ENCODE measurements at places on chromosomes 7 and 10.

GRCh38 chr10:22704942-22705341 lies 9.4 kb downstream of the PIP4K2A start:
- DNase-seq = no peak
- no peaks in the 10 kb centered on the region for H3K27me3 ChIP-seq
- H3K36me3 ChIP-seq = no peaks in the 10 kb centered on the region
- peaks cover 4% of the 10 kb centered on the region for H3K4me1 ChIP-seq
- no peak overlapping the region for H3K4me3 ChIP-seq

GRCh38 chr10:132158823-132159222 lies 27.9 kb upstream of the DPYSL4 start:
- H3K27me3 ChIP-seq = no peaks in the 10 kb centered on the region
- H3K4me1 ChIP-seq = peaks cover 8% of the 10 kb centered on the region

DNA sequence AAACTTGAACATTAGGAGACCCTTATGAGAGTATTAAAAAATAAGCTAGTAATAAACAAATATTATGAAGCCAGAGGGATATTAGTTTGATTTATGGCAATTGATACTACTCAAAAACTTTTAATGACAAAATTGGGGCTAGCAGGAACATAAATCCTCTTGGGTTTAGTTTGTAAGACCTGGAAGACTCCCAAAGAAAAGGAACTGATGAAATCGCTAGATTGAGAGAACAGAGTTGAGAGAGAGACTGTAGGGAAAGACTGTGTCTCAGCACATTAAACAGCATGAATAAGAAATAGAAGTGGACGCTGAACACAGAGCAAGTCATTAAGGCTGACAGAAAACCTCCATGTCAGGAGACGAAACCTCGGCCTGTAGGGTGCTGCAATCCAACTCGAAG lies 56.4 kb downstream of the ICA1 start:
- DNase-seq = no peak
- H3K4me3 ChIP-seq = no peak overlapping the region
- no peak overlapping the region for H3K27ac ChIP-seq
- H3K36me3 ChIP-seq = no peaks in the 10 kb centered on the region
- H3K27me3 ChIP-seq = no peaks in the 10 kb centered on the region

DNA sequence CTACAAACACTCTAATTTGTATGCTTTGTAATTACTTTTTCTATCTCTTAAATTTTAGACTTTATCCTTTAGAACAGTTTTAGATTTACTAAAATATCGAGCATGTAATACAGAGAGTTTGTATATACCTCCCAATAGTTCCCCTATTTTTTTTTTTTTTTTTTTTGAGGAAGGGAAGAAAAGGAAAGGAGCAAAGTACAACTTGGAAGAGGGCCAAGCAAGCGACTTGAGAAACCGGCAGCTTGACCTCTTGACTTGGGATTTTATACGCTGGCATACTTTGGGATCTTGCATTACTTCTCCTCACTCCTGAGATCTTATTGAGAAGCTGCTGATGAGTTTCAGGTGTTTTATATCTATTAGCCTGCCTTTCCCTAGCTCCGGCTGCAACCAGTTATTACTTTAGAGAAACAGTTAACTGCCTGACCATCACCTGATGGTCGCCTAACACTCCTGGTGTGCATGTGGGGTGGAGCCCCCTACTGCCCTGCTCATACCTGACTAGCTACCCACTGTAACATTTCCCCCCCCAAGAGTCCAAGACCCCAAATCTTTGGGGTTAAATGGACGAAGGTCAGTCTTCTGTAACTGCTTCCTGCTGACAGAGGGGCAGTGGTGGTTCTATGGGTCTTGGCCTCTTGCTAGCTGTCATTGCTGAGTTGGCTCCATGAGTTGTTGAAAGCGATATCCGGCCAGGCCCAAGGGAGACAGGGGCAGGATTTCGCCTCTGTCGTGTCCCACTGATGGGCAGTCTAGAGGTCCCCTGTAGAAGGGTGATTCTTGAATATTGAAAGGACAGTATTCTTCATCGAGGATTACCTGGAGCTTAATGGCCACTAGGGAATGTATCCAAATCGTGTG lies 28.5 kb downstream of the MKLN1 start:
- no peak for DNase-seq
- peaks cover 5% of the 10 kb centered on the region for H3K36me3 ChIP-seq
- H3K27me3 ChIP-seq = no peaks in the 10 kb centered on the region
- H3K27ac ChIP-seq = no peak overlapping the region
- H3K4me3 ChIP-seq = no peak overlapping the region
- peaks cover 38% of the 10 kb centered on the region for H3K4me1 ChIP-seq

DNA sequence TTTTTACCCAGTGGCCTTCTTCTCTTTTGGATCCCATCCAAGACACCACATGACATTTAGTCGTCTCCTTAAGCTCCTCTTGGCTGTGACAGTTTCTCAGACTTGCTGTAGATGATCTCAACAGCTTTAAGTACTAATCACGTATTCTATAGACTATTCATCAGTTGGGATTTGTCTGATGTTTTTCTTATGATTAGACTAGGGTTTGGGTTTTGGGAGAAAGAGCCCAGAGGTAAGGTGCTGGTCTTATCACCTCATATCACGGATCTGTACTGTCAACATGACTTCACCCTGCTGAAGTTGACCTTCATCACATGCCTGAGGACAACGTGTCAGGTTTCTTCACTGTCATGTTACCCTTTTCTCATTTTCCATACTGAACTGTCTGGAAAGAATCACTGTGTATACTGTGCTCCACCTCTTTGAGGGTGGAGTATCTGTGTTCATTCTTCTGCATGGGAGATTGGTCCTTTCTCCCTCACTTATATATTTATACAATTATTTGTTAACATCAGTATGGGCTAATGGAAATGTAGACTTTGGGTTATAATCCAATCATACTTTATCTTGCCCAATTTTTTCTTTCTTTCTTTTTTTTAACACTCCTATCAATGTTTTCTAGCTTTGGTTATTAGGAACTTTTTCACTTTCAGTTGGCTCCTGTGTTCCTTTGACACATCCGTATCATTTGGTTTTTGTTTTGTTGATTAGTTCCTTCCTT lies 6.4 kb upstream of the HKDC1 start:
- no peak for DNase-seq
- no peaks in the 10 kb centered on the region for H3K36me3 ChIP-seq
- H3K4me3 ChIP-seq = no peak overlapping the region
- H3K27ac ChIP-seq = no peak overlapping the region
- H3K4me1 ChIP-seq = no peaks in the 10 kb centered on the region
- peaks cover 3% of the 10 kb centered on the region for H3K27me3 ChIP-seq

DNA sequence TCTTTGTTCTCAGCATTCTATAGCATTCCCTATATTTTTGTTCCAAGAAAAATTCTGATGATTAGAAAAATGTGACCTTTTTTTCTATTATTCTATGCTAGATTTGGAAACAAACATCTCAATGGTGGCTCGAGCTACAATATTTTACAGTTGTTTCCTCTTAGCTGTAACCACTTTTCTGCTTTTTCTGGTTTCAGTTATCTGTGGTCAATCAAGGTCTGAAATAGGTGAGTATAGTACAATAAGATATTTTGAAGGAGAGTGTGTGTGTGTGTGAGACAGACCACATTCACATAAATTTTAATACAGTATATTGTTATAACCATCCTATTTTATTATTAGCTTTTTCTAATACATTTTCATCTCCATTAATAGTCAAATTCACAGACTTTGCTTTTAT lies 564.5 kb upstream of the GHITM start:
- no peak for DNase-seq
- no peak overlapping the region for H3K4me3 ChIP-seq
- no peaks in the 10 kb centered on the region for H3K4me1 ChIP-seq
- no peaks in the 10 kb centered on the region for H3K36me3 ChIP-seq
- no peak overlapping the region for H3K27ac ChIP-seq

GRCh38 chr10:119634219-119634544 lies 17.0 kb upstream of the BAG3 start:
- H3K36me3 ChIP-seq = no peaks in the 10 kb centered on the region
- H3K4me3 ChIP-seq = no peak overlapping the region
- H3K27me3 ChIP-seq = no peaks in the 10 kb centered on the region
- peaks cover 10% of the 10 kb centered on the region for H3K4me1 ChIP-seq

Measured in neural crest cell (in vitro differentiated cells).